ENCODE measurements at places on chromosomes 7 and 10.
A peak's percentile ranks its signal among the peaks of the same experiment; 100 is the strongest.

DNA sequence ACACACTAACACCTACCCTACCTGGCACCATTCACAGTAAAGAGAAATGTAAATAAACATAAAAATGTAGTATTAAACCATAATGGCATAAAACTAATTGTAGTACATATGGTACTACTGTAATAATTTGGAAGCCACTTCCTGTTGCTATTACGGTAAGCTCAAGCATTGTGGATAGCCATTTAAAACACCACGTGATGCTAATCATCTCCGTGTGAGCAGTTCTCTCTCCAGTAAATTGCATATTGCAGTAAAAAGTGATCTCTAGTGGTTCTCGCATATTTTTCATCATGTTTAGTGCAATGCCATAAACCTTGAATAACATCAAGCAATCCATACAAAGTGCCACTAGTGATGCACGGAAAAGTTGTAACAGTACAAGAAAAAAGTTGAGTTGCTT lies 75.4 kb downstream of the CFTR start:
- no peak overlapping the region for H3K27ac ChIP-seq
- no peaks in the 10 kb centered on the region for H3K4me1 ChIP-seq
- H3K4me3 ChIP-seq = no peak overlapping the region
- H3K27me3 ChIP-seq = no peaks in the 10 kb centered on the region
- H3K36me3 ChIP-seq = no peaks in the 10 kb centered on the region

- H3K4me1 ChIP-seq = peaks cover 6% of the 10 kb centered on the region
- H3K36me3 ChIP-seq = no peaks in the 10 kb centered on the region
- H3K27ac ChIP-seq = no peak overlapping the region
- H3K4me3 ChIP-seq = peak overlapping the region; percentile 45
- H3K27me3 ChIP-seq = peaks cover 99% of the 10 kb centered on the region
Observed at GRCh38 chr10:27743877-27744801, 1.5 kb downstream of the MKX start.

DNA sequence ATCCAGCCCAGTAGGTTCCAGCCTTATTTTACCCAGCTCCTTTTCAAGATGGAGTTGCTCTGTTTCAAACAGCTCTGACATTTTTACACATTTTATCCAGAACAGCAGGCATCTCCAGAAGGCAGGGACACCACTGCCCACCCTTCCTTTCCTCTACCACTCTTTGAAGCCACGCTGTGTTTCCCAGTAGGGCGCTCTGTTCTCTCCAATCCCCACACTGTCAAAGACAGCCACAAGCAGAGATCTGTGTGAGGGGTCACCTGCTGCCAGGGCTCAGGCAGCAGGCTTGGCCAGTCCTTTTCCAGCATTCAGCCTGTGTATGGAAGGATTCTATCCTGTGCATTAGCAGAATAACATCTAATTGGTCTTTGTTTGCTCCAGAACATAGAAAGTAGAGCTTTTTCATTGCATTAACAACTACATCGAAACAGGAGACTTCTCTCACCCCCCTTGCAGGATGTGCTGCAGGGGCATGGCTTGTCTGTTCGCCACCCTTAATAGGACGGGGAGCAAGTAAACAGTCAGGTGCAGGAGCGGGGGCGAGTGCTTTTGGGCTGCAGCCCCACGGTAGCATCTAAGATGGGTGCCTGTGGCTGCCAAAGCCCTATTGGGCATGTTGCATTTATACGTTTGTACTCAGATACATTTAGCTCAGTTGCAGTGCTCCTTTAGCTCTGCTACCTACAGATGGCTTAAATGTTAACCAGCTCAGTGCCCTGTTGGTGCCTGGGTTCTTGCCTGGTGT lies 326.1 kb downstream of the GALNT17 start:
- H3K27ac ChIP-seq = no peak overlapping the region
- DNase-seq = no peak
- no peaks in the 10 kb centered on the region for H3K27me3 ChIP-seq
- no peaks in the 10 kb centered on the region for H3K4me1 ChIP-seq
- no peaks in the 10 kb centered on the region for H3K36me3 ChIP-seq

GRCh38 chr10:7952266-7952665 lies 102.2 kb upstream of the GATA3 start:
- DNase-seq = no peak
- H3K27me3 ChIP-seq = no peaks in the 10 kb centered on the region
- H3K4me3 ChIP-seq = no peak overlapping the region
- no peaks in the 10 kb centered on the region for H3K4me1 ChIP-seq

- H3K36me3 ChIP-seq = no peaks in the 10 kb centered on the region
- H3K27me3 ChIP-seq = no peaks in the 10 kb centered on the region
- H3K4me1 ChIP-seq = peaks cover 17% of the 10 kb centered on the region
- peak; percentile 73 for DNase-seq
- no peak overlapping the region for H3K4me3 ChIP-seq
Observed at GRCh38 chr7:128459394-128459878, 3.8 kb downstream of the HILPDA start.

Measured in cardiac muscle cell (in vitro differentiated cells and primary cell).